Right renal pelvis (tissue), 4 donors: ENCODE measurements at places on chromosomes 16 and 17. TPM values are rescaled to one million over a fixed set of nuclear protein-coding genes. Genes with fewer than 3 reads are reported as not detected.

DNA sequence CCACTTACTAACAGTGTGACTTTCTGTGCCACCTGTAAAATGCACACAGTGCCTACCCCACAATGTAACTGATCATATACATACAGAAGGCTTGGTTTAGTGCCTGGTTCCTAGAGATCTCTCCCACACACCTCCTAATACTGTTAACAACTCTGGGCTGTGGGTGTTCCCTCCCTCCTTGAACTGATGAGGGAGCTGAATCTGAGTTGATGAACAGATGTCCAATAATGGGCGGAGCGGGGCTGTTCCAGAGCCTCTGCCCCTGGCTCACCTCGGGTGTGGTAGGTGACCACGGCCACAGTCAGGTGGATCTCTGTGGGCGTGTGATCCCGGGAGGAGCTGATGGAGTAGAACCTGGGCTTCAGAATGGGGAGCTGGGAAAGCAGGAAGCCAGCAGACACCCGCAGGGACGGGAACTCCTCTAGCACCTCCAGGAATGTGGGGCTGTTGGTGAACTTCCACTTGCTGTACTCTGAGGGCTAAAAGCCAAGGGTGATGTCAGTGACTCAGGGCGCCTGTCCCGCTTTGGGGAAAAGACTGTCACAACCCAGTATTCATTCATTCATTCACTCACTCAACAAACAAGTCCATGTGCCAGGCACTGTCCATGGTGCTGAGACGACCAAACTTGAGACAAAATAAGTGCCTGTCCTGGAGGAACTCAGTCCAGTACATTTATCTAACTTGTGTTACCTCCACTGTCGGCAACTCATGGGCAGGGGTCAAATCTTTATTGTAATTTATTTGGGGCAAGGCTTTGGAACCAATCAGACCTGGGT is 37.6 kb downstream of the NOS2 start:
- peak; percentile 12 for DNase-seq

DNA sequence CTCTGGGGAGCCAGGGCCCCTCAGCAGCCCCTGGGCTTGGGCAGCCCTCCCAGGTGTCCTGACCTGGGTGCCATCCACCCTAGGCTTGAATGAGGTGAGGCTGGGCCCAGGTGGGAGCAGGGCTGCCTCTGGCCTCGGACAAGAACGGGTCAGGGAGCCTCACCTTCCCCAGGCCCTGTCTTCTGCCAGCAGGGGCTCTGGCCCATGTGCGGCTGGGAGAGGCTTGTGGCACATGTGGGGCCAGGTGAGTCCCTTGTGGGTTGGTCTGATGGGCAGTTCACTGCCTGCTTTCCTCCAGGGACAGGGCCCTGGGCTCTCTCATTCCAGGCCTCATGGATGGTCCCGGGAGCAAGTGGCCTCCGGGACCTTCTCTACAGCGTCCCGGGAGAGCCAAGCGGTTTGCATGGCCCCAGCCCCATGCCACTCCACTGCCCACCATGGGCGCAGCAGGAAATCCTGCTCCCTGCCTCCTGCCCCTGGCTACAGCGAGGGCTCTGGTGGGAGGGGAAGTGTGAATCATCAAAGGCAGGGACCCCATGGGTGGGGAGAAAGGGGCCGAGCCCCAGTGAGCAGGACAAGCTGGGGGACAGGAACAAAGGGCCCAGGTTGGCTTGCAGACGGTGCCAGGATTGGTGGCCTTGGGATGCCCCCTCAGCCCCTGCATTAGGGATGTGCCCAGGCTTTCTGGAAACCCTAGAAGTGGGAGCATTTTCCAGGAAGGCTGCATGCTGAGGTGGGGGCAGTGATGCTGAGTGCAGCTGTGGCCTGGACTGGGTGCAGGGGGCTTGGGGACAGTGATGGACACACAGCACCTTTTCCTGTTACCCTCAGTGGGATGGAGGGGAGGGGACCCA is 12.2 kb downstream of the VASN start:
- DNase-seq, result no peak

DNA sequence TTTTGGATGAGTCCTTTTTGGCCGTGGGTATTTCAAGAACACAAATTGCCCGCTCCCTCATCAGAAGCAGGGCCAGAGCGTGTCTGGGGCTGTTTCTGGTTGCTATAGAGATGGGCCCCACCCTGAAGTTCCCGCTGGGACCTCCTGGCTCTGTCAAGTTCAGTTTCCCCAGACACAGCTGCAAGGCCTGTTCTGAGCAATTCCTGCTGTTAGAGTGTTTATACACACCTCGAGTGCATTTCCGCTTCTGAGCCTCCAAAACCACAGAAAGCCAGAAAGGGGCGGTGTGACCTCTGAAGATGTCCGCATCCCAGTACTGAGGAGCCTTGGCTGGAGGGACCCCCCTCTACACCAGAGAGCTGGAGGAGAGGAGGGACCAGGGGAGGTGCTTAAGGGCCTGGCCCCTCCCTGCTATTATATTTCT is 9.3 kb upstream of the WBP2 start:
- no peak for DNase-seq

GRCh38 chr17:48722915-48723422 is at the start of gene PRAC2:
PRAC2 (plus strand) TSS chr17:48723185; CDS start chr17:48724411, 1,226 bp downstream.
- DNase-seq, result no peak

DNA sequence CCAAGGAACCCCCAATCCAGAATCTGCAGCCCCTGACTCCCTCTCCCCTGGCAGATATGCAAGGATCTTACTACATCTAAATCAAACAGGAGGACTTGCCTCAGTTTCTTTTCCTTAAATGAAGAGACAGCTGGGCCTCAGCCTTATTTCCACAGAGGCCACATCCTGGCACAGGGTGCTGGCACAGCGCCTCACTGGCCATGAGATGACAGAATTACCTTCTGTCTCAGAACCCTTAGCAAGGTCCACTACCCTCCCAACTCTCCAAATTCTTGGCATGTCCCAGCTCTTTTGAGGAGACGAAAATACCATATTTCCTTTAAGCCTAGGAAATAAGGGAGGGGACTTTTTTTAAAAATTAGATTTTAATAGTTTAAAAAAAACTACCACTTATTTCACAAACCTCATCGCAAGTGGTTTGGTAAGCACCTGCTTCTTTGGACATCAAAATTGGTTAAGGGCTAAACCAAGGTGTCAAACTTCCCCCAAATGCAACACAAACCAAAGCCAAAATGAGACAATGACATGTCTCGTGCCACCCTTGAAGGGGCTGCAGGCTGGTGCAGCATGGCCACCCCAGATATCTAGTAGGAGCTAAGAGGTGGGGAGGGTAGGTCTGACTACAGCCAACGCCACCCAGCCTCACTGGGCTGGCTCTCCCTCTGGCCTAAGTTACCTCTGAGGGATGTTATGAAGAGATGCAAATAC is 25.3 kb downstream of the FAM117A start:
- DNase-seq, result no peak

GRCh38 chr16:4159726-4160125 is 43.5 kb upstream of the ADCY9 start:
- no peak for DNase-seq

GRCh38 chr16:19574615-19575014 is 19.1 kb downstream of the VPS35L start:
- DNase-seq, result no peak

GRCh38 chr16:29734786-29735185 is 11.0 kb downstream of the C16orf54 start:
- no peak for DNase-seq

GRCh38 chr16:31360251-31360650 is 5.3 kb downstream of the ITGAX start:
- no peak for DNase-seq

Gene YBX2
- polyA plus RNA-seq, result 3.4 TPM

Gene FOXF1
- polyA plus RNA-seq, result 0.39 TPM

Gene TPSB2
- 0.16 TPM for polyA plus RNA-seq

Gene ZFHX3
- polyA plus RNA-seq, result 18.0 TPM
